ENCODE measurements at places on chromosomes 2 and 18.
A peak's percentile ranks its signal among the peaks of the same experiment; 100 is the strongest.

- DNase-seq = no peak
Observed at GRCh38 chr18:50334546-50335152, 40.2 kb upstream of the SKA1 start.

DNA sequence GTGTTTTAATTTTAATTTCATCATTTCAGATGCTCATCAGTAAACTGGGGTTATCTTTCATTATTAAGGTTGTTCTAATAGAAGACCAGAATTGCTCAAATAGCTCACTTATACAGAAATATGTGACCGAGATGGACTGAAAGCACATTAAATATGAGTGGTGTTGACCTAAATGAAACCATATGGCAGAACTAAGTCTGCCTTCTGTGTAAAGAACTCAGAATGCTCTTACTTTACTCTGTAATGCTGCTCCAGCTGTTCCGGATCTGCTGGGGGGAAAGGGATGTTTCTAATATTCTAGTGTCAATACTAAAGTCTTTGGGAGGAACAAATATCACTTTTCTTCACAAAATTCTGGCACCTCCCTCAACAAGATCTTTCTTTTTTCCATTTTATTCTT, 131.0 kb downstream of the DPP4 start:
- no peak for DNase-seq

GRCh38 chr2:226581661-226582060, 218.0 kb downstream of the IRS1 start:
- no peak for DNase-seq

DNA sequence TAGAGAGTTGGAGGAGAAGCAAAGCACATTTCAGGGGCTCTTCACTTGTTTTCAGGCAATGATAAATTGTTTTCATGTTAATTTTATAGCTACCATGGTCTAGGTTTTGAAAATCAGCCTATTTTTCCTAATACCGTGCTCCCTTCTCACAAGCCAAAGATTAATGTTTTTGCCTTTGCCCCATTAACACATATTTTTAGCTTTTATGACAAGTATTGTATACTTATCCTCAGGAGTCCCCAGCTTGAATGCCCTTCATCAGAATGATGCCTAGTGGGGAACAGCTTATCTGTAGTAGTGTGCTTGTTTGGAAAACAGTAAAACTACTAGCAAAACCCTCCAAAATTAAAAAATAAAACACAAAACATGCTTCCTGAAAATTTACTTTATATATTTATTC, 194.0 kb downstream of the LNPK start:
- DNase-seq = no peak

- peak; percentile 16 for DNase-seq
Observed at GRCh38 chr2:191539068-191539467, 138.9 kb upstream of the NABP1 start.

DNA sequence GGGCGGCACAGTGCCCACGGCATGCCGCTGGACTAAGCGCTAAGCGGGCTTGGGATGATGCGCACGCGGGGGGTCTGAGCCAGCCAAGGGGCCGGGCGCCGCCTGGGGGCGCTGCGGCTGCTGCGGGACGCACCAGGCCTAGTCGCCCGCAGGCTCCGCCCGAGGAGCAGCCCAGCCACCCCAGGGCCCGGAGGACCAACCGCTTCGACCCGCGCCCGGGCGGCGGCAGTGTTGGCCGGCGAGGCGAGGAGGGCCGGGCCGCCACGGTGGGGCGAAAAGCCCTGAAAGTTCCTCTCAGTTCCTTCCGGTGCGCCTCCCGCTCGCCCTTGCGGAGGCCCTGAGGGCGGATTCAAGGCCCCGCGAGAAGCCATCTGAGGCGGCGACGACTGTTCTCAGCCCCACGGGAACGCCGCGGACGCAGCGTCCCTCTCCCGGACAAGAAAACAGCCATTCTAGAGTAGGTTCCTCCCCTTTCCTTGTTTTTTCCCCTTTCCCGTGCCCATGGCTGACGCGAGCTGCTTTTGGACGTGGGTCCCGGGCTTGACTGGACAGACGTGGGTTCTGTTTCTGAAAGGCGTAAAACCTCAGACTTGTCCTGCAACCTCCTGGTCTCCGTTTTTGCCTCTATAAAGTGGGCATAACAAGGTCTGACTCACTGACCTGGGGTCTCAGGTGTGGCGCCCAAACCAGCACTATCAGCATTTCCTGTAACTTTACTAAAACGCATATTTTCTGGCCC, at the start of gene ANKAR:
ANKAR (plus strand) TSS at position 297 of the 739 bp plus-strand sequence. CDS start 1,821 bp downstream, outside the sequence.
- DNase-seq = no peak

- DNase-seq = no peak
Observed at GRCh38 chr18:35436076-35436649, 59.0 kb upstream of the ZNF396 start.

GRCh38 chr2:72204156-72204785, 56.6 kb upstream of the CYP26B1 start:
- no peak for DNase-seq

DNA sequence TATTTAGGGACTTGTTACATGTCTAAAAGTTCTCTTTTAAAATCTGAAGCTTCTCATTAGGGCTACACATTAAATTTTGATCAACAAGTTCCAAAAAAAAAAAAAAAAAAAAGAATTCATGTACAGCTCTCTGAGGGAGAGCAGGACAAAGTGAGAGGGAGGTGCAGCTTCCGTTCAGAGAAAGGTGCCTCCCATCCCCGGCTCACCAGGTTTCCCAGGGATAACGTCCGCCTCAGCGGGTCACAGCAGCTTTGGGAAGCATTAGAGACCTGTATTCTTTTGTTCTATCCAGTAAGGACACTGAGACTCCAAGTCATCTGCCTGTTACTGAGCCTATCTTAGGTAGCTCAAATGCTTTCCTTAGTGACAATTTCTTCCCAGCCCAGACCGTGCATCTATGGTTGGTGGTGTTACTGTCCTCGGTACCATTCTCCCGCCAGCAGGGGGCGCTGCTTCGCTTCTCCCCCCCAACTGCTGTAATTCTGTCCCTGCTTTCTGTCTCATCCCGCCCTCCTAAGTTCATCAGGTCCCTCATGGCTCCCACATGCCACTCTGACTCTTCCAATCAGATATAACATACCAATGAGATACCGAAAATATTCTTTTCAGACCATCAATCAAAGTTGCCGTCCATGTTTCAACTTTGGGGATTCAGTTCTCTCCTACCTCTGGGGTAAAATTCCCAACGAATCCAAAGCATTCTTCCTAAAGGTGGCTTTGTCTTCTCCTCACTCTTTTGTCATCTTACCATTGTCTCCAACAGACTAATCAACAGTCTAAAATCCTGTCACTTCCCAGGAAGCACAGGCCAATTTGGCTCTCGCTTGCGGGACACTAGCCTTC, 466.5 kb downstream of the METTL4 start:
- DNase-seq = no peak

DNA sequence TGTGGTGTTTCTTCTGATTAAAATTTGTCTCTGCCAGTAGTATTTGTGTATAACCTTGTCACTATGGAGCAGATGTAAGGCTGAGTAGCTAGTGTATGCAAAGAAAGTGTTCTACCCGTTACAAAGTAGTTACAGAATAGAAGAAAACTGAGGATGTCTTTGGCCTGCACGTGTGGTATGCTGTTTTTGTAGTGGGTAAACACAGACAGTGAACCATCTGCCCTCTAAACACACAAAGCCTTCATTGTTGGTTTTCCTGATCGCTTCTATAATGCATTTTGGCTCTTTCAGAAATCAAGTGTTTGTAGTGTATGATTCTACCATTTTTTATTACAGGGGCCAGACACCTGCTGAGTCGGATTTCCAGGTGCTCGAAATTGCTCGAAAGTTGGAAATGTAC, 61.5 kb downstream of the FARP2 start:
- DNase-seq = peak; percentile 78

GRCh38 chr2:28606986-28607441, 111.2 kb downstream of the PLB1 start:
- DNase-seq = no peak

DNA sequence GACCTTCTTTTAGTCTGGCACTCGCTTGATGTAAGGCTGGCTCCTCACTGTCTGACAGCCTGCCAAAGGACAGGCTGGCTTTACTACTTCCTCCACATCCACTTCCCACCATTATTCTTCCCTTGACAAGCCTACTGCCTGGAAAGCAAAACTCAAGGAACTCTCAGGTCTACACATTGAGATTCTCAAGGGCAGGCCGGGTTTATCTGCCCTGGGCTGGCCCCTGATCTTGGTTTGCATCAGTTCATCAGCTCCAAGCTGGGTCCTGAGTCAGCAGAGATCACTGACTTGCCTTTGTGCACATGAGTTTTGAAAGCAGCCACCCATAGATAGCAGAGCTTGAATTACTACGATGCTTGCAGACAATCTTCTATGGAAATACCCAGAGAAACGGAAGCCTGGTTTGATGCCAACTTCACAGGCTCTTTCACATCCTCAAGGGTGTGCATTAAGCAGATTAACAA, 53.9 kb downstream of the KCTD18 start:
- DNase-seq = no peak

DNA sequence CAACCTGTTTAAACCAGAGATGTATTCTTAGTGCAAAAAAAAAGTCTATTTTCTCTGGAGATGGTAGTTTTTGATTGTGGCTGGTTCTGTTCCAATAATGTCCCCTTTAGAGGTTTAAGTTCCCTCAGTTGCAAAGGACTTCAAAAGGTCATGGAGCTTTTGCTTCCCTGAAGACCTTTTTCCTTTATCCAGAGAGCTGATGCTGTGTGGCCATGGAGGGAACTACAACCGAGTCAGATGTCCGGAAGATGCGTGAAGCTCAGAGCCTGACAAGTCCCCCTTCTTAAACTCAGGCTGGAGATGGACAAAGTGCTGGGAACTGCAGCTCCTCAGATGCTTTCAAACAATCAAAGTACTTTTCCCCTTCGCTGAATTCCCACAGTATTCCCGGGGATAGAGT, 176.1 kb downstream of the TMEM18 start:
- no peak for DNase-seq

DNA sequence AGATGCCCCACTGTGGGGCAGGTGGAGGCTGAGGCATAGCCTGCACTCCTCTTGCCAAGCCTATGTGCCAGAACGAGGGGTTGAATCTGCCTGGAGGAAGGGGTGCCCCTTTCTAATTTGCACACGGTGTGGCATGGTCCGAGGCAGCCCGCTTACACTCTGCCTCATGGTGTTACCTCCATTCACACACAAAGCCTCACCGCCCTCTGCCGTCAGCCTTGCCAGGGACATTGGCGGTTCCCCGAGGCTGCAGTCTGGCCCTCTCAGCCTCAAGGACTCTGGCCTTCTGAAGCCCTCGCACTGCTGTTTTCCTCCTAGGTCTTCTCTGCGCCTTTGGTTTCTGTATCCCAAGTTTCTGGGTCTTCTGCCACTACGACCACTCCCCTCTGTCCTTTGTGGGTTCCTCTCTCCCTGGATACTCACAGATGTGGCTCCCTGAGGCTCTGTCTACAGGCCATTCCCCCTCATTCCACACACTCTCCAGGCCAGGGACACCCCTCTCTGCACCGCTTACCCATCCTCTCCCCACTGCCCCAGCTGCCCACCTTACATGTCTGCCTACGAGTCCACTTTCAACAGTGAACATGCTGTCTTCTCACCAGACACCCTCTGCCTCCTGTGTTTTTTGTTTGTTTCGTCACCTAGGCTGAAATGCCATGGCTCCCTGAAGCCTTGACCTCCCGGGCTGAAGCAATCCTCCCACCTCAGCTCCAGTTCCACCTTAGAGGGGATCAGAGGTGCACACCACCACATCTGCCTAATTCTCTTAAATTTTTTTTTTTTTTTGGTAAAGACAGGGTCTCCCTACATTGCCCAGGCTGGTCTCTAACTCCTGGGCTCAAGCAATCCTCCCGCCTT, 7.9 kb upstream of the ASPRV1 start:
- DNase-seq = no peak

- DNase-seq = no peak
Observed at GRCh38 chr18:5582849-5583681, 39.3 kb upstream of the EPB41L3 start.

GRCh38 chr2:110211938-110212858, at the start of gene MTLN:
MTLN (minus strand) TSS chr2:110212547; CDS start chr2:110212525, 22 bp downstream.
- DNase-seq = peak; percentile 73

Measured in NCI-H345 (cell line).